ENCODE measurements at places on chromosomes 13 and 19.

DNA sequence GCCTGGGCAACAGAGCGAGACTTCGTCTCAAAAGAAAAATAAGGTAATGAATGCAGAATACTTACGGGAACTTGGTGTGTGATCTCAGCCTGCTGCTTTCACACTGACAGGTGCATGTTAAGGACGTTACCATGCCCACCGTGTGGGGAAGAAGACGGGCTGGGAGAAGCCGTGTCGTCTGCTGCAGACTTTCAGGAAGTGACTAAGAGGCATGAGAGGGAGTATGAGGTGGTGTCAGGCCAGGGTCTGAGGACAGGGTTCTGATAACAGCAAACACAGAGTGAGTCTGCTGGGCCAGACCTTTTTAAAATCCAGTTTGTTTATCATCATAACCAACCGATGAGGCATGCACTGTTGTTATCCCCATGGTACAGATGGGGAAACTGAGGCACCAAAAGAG, 13.6 kb upstream of the GALP start:
- no peak for DNase-seq

GRCh38 chr19:3995607-3996006, 10.3 kb upstream of the EEF2 start:
- DNase-seq = no peak

- no peak for DNase-seq
Observed at GRCh38 chr19:34236035-34236987, 18.0 kb upstream of the GARRE1 start.

GRCh38 chr13:75651013-75651412, 14.9 kb downstream of the LMO7 start:
- no peak for DNase-seq

GRCh38 chr13:49112782-49113525, 107.2 kb upstream of the MLNR start:
- DNase-seq = no peak

- no peak for DNase-seq
Observed at GRCh38 chr19:35784503-35785338, 9.4 kb downstream of the ARHGAP33 start.

DNA sequence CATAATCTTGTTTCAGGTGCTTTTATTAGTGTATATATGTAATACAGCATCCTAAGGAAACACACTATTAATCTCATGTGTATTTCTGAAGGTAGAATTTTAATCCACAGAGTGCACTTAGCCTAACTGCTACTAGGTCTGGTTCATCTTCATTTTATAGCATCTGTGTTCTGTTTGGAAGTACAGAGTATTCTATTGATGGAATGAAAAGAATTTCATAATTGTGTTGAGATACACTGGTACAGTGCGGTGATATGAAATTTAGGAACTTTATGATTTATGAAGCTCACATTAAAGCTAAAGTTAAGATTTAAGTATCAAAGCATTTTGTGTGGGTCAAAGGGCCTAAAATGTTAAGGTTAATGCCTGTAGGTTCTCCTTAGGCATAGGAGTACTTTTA, 6.0 kb downstream of the PCDH17 start:
- no peak for DNase-seq

GRCh38 chr13:23634897-23635296, 64.7 kb downstream of the TNFRSF19 start:
- DNase-seq = no peak

GRCh38 chr19:28294395-28294794, 918.6 kb downstream of the UQCRFS1 start:
- DNase-seq = no peak

DNA sequence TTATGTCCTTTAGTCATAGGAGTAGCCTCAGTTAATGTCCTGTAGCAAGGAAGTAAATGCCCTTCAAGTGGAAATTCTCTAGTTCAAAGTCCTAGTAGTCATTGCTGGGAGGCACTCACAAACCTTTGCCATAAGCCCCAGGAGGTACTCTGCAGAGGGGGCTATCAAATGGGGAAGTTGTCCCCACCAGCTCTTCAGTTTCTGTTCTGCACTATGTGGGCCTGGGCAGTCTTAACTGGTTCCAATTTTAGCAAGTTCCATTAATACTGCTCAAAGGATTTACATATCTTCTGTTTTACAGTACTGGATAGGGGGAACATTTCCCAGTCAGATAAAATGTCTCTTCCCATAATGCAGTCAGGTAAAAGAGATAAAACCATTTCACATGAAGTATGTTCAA, 101.3 kb downstream of the B3GLCT start:
- no peak for DNase-seq

DNA sequence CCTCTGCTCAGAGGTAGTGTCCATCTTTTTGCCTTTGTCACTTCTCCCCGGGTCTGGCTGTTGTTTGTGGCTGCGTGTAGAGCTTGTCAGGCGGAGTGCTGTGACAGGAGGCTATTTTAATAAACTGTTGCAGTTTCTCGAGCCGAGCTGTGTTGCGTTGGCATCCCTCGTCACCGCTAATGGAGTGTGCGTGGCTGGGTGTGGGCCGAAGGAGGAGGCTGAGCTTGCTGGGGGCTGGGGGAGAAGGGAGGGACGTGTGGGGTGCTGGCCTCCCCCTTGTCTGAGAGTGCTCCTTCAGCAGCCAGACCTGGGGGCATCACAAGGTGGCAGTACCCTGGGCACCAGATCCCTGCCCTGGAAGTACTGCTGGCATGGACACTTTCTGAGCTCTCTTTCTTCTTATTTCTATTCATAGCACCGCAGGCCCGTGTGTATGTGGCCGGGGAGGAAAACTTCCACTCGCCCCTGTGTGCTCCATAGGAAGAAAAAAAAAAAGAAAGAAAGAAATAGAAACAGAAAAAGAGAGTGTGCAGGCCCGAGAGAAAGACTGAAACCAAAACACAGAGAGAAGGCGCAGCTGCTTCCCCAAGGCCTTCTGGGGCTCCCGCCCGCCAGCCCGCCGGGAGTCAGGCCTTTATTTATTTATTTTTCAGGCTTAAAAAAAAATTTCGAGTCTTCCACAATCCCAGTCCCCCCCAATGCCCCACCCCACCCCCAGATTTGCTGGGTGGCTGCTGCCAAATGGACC, 27.0 kb downstream of the NFIX start:
- DNase-seq = no peak

DNA sequence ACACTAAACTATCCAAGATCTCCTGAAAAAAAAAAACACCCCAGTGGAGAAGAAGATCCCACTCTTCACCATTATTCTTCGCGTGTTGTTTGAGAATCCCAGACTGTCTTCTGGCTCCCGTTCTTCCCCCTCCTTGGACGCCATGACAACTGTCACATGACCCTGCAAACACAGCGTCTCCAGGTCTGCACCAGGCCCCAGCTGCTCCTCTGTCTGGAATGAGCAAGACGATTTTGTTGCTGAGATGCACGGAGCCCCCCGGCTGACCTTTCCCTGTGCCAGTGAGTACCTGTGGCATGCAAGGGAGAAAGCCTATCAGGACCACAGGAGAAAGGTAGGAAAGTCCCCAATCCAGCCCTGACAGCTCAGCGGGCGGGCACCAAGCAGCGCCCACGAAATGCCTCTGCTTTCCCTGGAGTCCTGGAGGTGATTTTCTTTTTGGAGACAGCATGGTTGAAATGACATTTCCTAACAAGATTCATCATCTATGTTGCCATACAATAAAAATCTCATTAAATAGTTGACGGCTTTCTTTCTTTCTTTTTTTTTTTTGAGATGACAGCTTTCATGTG, at the start of gene CFAP97D2:
Gene CFAP97D2 (plus strand): TSS at position 171 of the 572 bp plus-strand sequence. CDS start 74 bp downstream, at position 245.
- DNase-seq = no peak
